T-helper 22 cell (primary cell): ENCODE measurements at places on chromosomes 5 and 9.

DNA sequence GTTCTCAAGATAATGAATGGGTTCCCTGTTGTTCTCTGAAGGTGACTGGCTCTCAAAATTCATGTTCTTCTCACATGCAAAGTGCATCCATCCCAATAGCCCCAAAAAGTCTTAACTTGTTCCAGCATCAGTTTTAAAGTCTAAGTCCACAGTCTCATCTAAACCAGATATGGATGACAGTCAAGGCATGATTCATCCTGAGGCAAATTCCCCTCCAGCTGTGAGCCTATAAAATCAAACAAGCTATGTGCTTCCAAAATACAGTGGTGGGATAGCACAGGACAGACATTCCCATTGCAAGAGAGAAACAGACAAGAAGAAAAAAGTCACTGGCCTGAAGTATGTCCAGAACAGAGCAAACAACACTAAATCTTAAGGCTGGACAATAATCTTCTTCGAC lies 25.4 kb downstream of the FBXO10 start:
- DNase-seq: no peak

DNA sequence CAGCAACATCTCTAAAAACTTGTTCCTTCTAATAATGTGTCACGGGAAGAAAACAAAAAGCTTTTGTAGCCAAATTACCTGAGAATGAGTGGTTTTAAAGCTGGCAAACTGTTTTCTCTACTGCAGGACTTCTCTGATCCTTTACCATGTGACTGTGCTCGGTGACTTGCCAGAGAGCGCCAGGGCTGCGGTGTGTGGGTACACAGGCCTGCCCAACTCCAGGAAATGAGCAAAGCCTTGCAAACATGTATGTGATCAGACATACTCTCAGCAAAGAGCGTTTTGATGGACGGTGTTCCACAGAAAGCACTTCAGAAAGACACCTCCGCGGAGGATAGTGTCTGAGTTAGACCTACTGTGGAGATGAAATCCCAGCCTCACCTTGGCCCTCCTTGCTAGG lies 157.3 kb downstream of the SPOCK1 start:
- DNase-seq: no peak

DNA sequence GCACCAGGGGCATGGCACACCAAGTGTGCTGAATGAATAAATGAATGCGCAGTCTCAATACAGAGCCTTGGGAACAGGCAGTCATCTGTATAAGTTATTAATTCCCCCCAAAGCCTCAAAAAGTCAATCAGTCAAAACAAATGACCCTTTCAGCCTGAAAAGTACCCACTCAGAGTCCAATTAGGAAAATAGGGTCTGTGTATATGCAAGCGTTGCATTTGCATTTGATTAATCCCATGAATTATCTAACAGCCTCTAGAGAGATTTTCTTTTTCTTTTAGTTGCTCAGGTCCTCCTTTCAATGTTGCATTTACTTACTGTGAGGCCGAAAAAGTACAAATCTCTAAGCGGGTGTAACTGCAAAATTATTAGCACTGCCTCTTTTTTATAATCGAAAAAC lies 23.4 kb downstream of the PTCH1 start:
- no peak for DNase-seq

DNA sequence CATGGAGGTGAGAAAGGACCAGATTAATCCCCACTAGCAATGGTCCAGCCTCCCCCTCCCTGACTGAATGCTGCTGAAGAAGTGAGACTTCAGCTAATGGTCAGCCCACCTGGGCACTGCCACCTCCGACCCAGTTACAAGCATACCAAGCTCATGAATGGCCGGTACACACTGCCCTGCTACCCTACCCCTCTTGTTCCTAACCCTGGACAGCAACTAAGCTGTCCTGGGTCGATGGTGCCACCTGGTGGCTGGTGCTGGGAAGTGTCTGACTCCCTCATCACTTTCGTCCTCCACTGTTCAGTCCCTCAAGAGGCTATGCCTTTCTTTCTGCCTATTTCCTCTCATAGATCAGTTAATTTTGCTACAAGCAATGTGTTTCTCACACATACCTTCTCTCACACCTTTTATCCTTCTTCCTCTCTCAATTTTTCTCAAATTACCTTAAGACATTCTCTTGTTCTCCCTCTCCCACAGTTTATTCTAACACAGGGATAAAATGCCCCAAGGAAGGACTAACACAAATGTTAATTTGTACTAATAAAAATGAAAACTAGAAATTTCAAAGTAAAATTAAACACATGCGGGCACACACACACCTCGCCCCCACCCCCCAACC lies 42.4 kb downstream of the PAX5 start:
- no peak for DNase-seq

GRCh38 chr9:78898234-78898633 lies 601.3 kb downstream of the PSAT1 start:
- no peak for DNase-seq

- no peak for DNase-seq
These were observed 169.5 kb downstream of the RGS3 start for GRCh38 chr9:113632776-113633590.
